Activated naive CD8-positive, alpha-beta T cell treated with anti-CD3 and anti-CD28 coated beads, Interleukin-2, amount 50 U/mL, for 24 hours (primary cell): ENCODE measurements at places on chromosomes 5 and 9.

DNA sequence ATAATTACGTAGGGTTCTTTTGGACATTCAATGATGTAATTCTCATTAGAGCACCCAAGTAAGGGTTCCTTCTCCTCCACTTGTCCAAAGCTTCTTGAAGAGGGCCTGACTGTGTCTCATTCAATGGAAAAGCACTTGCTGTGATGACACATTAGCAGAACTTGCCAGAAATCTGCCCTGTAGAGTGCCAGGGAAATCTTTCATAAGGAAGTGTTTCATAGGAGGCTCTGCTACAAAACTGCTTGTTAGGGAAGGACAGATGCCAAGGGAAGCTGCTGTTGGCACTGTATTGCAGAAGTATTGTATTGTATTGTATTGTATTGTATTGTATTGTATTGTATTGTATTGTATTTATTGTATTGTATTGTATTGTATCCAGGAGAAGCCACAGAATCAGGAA is 45.5 kb upstream of the MPDZ start:
- DNase-seq, result no peak

- no peak for DNase-seq
These were observed 67.4 kb downstream of the RAD23B start for GRCh38 chr9:107350443-107350842.

DNA sequence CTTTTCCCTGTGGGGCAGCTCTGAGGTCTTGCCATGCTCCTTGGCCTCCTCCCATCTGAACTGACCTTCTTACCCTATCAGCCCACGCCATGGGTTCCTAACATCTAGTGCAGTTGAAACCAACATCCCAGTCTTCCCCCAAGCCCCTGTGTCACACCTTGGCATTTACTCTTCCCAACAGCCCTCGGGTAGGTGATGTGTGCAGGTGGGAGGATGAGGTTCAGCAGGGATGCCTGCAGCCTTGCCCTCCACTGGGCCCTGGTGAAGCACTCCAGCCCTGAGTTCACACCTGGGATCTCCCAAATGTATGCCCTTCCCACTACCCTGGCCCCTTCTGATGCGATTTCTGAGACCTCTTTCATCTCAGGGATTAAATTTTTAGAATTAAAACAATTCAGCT is 15.5 kb downstream of the IRX2 start:
- DNase-seq, result no peak

DNA sequence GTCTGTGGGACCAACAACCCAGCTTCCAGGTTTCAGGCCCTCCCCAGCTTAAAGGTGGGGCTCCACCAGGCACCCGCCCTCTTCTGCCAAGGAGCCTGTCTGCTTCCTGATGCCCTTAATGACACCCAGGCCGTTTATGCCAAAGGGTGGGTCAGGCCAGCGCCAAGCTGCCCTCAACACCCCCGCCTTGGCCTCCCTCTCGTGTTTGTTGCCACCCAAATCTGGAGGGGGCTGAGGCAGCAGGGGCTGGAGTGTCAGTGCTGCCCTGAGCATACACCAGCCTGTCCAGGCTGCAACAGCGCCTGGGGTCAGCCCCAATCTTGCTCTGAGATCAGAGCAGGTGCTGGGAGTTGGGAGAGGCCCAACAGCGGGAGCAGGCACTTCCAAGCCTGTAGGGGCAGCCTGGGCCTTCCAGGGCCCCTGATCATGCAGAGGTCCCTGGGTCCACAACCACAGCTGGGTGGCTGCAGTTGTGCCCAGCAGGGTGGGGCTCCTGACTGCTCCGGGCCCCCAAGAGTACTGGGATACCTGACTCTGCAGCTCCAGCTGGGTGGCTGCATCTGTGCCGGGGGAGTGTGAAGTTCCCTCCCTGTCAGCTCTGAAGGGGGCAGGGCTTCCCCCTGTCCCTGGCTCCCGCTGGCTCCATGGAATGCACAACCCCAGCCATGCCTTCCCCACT is 34.5 kb upstream of the TYRP1 start:
- no peak for DNase-seq

DNA sequence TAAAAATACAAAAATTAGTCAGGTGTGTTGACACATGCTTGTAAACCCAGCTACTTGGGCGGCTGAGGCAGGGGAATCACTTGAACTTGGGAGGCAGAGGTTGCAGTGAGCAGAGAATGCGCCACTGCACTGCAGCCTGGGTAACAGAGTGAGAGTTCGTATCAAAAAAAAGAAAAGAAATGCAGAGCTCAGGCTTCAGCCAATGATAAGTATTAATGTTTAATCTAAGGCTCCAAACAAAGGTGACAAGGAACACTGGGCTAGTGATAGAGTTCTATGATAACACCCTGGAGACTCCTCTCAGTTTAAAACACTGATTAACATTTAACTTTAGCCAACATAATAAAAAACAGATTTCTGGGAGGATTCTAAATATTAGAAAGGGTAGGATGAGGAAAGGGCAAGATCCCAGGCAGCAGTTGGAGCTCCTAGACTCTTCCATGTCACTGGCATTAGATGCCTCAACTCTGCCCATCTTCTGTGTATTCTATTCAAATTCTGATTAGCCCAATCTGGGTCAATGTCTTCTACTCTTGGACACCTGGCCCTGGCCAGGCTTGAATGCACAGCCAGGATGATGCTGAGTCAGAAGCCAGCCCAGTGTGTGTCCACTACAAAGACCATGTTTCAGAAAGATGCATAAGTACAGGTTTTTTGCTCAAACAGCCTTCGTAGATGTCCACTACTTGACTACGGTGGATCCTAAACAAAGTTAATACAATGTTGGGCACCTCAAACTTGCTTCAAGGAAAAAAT is 91.0 kb upstream of the FAM169A start:
- DNase-seq, result no peak

DNA sequence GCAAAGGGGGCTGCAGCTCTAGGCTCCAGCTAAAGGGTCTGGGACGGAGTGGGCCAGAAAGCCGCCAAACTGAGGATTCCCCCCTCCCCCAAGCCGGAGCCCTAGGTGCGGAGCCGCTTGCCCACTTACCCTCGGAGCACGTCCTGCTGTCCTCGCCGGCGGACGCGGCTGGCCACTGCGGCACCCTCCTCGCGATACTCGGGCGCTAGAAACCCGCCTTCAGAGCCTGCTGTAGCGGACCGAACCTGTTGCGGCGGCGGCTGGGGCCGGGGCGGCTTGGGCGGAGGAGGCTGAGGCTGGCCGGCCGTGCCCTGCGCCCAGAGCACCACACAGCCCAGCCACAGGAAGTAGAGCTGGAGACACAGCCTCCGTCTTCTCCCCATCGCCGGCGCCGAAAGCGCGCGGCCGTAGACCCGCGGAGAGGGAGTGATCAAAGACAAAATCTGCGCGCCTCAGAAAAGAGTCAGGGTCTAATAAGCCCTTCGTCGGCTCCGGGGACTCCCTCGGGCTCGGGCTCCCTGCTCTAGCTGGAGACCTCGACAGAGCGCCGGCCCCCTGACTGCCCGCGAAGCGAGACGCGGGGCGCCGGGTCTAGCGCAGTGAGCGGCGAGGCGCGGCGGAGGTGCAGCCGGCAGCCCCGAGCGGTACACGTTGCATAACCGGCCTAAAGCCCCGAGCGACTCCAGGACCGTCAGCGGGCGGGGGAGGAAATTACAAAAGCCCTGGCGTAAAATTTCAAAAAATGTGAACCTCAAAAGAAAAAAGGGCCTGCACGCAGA is 635 bp downstream of the FBN2 start:
- no peak for DNase-seq

DNA sequence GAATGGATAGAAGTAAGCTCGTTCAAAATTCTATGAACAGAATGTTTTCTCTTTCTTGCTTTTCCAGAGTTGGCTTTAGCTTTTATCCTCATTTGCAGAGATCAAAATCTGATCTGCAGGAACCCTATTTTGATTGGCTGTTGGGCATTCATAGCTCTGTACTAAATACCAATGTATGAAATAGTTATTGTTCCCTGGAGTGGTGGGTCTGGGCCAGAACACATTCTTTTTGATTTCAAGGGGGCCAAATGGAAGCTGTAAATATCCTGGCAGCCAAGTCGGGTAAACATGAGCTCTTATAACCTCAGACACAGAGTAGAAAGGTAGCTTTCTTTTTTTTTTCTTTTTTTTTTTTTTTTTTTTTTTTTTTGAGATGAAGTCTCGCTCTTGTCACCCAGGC is 241.5 kb downstream of the PDZD2 start:
- DNase-seq, result no peak

DNA sequence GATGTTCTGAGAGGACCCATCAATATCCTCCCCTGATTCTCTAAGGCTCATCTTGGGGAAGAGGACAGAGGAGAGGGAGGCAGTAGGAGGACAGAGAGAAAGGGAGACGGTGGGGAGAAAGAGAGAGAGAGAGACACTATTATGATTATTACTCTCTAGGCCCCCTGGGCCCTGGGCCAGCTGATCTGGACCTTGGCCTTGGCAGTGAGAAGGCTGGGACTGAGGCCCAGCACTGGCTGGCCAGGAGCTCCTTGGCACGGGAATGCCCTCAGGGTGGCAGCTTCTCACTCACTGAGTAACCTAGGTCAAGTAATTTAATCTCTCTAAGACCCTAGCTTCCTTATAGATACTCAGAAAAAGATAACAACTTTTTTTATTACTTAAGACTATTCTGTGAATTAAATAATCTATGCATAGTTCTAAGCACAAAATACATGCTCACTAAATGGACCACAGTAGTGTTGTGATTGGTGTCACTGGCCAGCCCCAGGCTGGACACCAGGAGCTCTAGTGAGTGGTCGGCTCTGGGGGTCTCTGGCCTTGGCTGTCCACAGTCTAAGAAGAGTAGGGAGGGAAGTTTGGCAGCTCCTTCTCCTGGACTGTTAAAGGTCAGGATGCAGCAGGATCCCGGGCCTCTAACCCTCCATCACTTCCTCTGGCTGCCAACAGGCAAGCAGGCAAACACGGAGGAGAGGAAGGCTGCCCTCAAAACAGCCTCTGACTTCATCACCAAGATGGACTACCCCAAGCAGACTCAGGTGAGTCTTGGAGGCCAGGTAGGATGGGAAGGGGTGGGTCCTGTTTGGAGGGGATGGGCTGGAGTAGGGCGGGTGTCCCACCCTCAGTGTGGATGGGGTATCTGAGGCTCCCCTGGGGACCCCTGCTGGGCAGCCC is 50.0 kb downstream of the GSN start:
- DNase-seq, result no peak

- no peak for DNase-seq
These were observed 57.8 kb downstream of the OLFM1 start for GRCh38 chr9:135145312-135145711.

GRCh38 chr5:84260140-84260539 is 124.5 kb downstream of the EDIL3 start:
- DNase-seq, result no peak

GRCh38 chr9:131459056-131459455 is 43.7 kb upstream of the POMT1 start:
- DNase-seq, result no peak

DNA sequence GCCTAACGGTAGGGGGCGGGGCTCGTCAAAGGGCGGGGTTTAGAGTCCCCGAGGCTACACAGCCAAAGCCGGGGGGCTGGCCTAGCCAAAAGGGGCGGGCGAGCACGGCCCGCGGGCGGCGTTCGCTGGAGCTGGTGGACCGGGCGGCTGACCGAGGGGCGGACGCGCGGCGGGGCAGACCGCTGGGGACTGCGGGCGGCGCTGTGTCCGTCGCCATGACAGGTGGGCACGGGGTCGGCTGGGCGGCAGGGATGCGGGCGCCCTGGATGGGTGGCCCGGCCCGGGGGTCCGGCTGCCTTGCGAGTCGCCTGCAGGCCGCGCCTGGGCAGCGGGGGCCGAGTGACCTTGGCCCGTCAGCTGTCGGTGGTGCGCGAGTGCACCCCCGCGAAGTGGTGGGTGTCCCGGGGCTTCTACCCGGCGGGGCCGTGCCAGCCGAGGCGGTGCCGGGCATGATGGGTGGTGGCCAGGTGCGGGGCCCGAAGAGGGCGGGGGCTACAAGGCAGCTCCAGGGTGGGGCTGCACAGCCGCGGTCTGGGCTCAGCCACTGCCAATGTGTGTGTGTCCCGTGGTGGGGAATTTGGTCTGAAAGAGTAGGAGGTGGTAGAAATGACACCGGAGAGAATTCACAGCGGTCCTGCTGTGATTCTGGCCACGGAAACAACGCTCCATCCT is at the start of gene CARD19:
CARD19 (plus strand) TSS at position 87 of the 672 bp plus-strand sequence; CDS start at position 216, 129 bp downstream.
- peak; percentile 57 for DNase-seq

DNA sequence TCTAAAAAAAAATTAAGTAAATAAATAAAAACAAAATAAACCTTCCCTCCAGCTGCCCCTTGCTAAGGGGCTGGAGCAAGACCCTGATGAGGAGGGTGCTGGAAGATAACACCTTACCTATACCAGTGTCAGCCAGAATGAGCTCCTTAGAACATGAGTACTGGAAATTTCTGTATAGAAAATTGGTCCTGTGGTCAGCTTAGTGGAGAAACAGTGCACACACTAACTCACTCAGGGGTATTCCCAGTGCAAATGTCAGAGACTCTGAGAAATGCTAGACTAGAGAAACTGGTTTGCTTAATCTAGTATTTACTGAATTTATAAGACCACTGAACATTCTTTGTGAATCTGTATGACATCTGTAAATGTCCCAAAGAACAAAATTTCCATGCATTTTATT is 62.1 kb upstream of the CTXN3 start:
- no peak for DNase-seq

DNA sequence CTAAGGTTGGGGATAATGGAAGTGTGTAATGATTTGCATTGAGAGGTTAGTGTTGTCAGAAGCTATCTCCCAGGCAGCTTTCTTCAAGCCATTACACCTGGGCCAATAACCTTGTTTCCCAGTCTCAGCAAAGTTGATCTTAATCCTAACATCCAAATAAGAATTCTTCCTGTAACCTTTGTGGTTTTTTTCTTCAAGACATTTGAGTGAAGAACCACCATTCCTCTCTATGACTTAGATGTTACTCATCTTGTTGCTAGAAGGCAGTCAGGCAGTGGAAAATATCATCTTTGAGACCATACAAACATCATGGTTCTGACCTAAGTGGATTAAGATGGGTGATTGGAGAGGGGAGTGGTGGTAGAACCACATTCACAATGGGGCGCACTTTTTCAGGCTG is 103.5 kb downstream of the NDUFAF2 start:
- DNase-seq, result no peak

DNA sequence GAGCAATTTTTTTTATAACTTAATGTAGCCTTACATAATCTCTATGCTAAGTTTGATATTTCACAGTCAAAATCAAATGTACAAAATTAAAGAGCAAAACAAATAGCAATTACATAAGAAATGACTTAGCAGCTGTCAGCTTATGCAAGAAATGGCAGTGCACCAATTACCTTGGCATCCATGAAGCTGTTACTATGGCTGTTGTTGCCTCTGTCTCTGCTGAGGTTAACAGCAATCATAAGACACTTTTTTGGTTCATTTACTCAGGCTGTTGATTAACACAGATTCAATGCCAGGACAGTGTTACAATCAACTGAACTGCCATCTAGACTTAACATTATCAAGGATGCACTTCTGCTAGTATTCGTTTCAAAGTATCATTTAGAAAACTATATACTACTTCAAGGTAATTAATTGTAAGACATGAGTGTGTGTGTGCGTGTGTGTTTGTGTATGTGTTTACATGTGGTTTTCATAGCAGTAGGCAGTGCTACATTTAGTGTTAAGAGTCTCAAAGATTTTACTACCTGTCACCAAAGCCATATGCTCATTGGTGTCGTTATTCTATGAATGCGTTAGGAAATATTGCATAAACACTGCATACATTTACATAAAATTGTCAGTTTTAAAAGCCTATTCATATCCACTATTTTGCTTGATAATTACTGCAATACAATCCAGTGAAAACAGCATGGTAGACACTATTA is 1084.2 kb upstream of the COX7C start:
- DNase-seq, result no peak
